D341Med (cell line): ENCODE measurements at places on chromosomes 3 and 15.
A peak's percentile ranks its signal among the peaks of the same experiment; 100 is the strongest.

DNA sequence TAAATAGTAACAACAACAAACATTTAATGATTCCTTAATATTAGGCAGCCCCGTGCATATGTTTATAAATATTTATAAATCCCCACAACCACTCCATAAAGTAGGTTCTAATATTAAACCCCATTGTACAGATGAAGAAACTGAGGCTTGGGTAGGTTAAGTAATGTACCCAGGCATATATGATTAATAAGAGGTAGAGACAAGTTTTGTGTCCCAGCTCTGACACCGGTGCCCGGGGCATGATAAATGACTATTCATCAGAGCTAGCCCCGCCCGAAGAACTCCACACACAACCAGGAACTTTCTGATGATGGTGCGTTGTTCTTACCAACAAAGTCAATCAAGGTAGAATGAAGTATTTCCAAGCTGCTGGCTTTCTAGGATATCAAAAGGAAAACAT lies 19.4 kb downstream of the CDCP1 start:
- DNase-seq: no peak

- DNase-seq: no peak
These were observed 251.5 kb downstream of the GABRG3 start for GRCh38 chr15:27222479-27222878.

GRCh38 chr3:10694179-10694578 lies 121.8 kb upstream of the SLC6A11 start:
- no peak for DNase-seq

GRCh38 chr3:20254268-20255117 lies 68.5 kb upstream of the SGO1 start:
- DNase-seq: no peak

DNA sequence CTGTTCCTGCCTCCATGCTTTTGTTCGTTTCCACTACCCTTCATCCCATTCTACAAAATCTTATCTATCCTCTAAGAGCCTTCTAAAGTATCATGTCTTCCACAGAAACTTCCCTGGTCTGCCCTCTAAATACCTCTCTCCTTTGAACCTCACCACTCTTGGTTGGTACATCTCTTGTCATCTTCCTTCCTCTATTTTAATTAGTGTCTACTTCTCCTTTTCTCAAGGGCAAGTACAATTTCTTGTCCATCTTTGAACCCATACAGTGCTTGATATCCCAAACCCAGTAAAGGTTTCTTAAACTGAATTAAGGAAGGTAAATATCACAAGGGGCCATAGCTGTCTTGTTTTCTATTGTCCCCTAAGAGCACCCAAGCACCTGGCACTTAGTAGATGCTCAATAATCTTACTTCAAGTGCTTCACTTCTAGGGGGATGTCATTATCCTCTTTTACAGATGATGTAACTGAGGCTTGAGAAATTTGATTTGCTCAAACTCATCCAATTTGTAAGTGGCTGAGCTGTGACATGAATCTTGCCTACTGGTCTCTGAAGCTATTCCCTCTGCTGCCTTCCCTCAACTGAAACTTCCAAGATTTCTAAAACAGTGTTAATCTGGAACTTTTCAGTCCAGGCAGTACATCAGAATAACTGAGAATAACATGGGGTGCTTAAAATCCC lies 2.6 kb upstream of the DAPK2 start:
- no peak for DNase-seq

- DNase-seq: no peak
These were observed 52.6 kb downstream of the PLCL2 start for GRCh38 chr3:16937326-16937845.

DNA sequence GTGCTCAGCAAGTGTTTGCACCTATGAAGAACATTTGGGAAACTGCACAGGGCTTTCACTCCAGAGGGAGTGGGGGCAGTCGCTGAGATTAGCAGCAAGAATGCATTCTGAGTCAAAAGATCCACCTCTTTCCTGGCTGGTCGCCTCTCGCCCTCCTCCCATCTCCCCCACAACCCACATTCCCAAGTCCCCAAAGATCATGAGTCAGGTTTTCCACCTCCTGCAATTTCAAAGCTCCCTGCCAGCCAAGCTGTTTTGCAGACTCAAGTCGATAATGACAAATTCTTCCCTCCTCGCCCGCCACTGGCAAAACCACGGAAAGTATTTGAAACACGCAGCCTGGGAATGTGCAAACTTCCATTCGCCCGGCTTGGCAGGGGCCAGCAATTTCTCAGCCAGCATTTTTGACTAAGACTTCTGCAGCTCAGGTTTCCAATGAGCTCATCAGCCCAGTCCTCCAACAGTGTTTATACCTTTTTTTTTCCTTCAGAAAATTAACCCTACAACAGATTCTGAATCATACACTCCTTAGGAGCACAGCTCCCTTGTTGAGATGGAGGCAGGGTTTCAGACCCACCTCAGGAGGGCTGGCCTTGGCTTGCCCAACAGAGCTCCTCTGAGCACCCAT lies 181.4 kb downstream of the SMAD6 start:
- DNase-seq: no peak

DNA sequence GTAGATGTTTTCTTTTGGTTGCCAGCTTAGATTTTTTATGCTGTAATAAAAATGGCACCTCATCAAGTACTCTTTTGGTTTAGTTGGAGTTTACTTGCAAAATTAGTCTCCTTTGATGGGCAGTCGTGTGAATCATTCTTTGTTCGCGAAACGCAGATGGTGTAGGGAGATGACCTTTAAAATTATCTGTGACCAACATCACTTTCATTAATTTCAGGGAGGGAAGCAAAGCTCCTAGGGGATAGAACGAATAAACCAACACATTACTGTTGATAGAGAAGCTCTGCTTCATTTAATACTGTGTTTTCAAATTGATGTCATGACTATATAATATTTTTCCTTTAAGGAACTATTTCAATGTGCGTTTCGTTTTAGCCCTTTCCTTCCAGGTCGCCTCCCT lies 67.4 kb downstream of the USP13 start:
- DNase-seq: no peak

GRCh38 chr15:86300390-86301125 lies 220.9 kb downstream of the AGBL1 start:
- no peak for DNase-seq

DNA sequence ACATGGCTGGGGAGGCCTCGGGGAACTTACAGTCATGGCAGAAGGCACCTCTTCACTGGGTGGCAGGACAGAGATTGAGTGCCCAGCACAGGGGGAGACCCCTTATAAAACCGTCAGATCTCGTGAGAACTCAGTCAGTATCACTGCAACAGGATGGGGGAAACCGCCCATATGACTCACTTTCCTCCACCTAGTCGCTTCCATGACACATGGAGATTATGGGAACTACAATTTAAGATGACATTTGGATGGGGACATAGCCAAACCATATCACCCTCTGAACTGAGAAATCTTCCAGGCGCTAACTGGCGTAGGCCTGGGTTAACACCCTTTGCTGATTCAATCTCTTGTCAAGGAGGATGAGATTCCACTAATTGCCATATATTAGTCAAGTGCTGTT lies 392.3 kb downstream of the FEZF2 start:
- DNase-seq: no peak

DNA sequence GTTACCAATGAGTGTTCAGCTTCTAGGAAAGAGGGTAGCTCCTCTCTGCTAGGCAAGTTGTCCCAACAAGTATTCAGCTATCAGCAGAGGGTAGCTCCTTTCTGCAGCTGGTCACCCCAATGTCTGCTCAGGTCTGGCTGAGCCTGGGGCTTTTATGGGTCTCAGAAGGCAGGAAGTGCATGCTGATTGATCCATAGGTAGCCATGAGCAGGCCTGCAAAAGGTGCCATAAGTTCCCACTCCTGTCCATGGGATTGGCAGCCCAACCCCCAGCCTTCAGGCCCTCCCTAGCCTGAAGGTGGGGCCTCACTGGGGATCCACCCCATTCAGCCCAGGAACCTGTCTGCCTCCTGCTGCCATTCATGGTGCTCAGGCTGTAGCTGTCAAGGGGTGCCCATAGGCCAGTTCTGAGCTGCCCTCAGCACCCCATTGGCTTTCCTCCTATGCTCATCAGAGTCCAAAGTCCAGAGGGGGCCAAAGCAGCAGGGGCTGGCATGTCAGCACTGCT lies 34.6 kb upstream of the DNAJC13 start:
- no peak for DNase-seq

- no peak for DNase-seq
These were observed 1218.0 kb downstream of the NSUN3 start for GRCh38 chr3:95280711-95281352.

GRCh38 chr3:142574665-142575064 lies 3.9 kb downstream of the ATR start:
- DNase-seq: no peak

GRCh38 chr15:31214864-31215489 lies 111.7 kb upstream of the KLF13 start:
- no peak for DNase-seq

DNA sequence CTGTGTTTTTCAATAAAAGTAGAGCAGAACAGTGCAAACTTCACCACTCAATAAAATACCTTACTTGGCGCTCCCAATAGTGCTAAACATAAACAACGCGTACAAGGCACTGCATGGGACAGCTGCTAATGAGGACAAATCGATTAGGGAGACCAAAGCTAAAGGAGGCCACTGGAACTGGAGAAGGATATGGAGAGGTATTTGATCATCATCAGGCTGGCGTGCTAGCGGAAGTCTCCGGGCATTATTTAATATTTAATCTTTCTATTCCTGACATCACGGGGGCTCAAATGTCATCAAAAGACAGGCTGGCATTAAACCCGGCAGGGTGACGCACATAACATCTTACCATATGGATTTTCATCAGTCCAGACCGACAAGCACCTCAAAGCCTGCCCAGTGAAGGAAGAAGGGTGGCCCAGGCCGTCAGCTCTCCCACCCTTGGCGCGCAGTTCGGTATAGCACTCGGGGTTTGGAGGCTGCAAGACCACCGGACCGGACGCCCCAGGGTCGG lies 604 bp downstream of the CCPG1 start:
- DNase-seq: no peak

DNA sequence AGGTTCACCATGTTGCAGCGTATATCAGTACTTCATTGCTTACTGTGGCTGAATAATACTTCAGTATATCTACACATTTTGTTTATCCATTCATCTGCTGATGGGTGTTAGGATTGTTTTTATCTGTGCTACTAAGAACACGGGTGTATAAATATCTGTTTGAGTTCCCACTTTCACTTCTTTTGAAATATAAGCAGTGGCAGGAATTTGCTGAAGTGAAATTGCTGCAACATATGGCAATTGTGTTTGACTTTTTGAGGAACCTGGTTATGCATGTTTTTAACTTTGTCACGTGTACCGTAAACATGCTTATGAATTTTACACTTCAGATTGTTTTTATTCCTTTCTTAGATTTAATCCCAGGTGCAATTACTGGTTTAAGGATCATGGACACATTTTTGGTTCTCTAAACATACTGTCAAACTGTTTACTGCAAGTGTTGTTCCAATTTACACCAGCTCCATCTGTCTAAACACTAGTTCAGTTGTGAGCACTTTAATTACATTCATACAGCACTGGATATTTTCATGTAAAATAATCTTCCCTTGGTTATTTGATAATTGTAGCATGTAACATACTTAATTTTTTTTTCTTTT lies 23.1 kb downstream of the TRAK1 start:
- no peak for DNase-seq

DNA sequence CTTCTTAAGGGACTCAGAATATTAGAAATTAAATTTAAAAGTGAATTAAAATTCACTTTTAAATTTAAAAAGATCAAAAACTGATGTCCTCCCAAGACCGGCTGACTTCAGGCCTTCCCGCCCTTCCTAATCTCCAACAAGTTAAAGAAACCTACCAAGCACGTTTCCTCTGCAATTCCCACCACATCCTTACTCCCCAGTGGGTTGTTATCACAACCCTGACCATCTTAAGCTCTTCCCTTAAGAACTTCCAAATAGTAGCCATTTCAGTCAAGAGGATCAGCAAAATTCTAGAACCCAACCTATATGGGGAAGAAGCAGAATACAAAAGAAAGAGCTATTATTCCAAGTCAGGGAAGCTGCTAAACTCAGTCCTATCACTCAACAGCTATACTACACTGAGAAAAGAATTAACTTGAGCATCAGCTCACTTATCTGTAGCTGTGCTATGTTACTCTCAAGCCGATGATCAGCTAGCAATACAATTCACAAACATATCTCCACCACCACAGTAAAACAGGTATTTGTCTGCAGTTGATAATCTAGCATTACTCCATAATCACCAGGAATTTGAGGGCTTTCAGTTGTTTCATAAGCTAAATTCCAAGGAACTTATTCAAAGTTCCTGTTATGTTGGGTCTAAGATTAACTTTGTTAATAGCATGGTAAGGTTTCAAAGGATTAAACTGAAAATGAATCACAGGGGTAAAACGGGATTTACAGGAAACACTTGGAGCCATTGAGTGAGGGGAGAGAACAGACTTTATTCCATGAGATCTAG lies 14.3 kb downstream of the ABCC5 start:
- no peak for DNase-seq

DNA sequence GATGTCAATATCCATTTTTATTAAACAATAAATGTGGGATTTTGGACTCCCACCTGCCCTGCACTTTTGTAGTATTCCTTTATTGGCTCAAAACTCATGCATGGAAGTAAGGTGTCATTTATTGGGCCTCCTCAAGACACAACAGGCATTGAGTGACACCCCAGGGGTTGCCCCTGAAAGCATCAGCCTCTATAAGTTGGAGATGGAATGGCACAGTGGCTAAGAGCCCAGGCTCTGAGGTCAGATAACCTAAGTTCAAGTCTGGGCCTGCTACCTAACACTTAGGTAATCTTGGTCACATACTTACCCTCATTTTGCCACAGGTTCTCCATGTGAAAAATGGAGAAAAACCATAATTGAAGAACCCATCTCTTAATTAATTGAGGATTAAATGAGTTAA lies 4.6 kb downstream of the CAPN3 start:
- DNase-seq: no peak

DNA sequence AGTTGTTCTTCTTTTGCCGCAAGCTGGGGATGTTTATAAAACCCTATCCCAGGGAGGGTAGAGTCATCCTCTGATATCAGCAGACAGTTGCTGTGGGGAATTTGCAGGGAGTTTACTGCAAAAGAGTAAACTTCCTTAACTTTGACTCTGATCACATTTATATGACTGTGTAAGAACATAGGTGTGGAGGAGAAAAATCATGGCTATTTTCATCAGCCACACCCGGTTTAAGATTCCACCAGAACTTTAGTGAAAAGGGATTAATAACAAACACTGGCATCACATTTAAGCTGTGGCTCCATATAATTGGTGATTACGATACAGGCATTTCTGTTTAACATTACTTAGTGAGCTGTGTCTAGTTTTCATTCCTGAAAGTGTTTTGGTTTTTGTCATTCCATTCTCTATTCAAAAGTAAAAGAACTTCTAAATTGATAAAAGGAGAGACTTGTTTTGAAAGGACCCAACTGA lies 143.1 kb downstream of the MYLK start:
- DNase-seq: no peak

GRCh38 chr3:128846486-128846891 lies 32.9 kb upstream of the ACAD9 start:
- no peak for DNase-seq

- DNase-seq: no peak
These were observed 2.8 kb upstream of the TLR9 start for GRCh38 chr3:52228266-52228665.

GRCh38 chr3:15110206-15110605 lies 11.3 kb upstream of the RBSN start:
- no peak for DNase-seq

- no peak for DNase-seq
These were observed 13.9 kb downstream of the AADAC start for GRCh38 chr3:151827816-151828215.

GRCh38 chr3:167989999-167990398 lies 105.7 kb downstream of the GOLIM4 start:
- no peak for DNase-seq

GRCh38 chr15:81752546-81752942 lies 293.3 kb downstream of the MEX3B start:
- peak; percentile 77 for DNase-seq
